GM20000 (cell line): ENCODE measurements at places on chromosomes 3 and 15.

GRCh38 chr3:134312072-134312872 is 61.6 kb upstream of the RYK start:
- DNase-seq, result peak; percentile 55

DNA sequence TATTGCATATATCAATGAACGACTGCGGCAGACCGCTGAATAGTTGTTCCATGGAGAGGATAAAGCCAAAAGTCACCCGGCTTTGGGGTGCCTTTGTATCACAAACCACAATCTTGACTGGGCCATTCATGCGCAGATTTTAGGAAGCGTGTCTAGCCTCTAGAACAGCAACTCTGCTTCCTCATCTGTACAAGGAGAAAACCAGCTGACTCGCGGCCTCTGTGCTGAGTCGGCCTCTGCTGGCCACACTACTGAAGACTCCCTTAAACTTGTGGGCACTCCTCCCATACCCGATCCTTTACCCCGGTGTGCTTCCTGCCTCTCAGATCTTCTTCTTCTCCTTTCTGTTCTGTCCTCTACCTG is 872 bp downstream of the DLEC1 start:
- peak; percentile 64 for DNase-seq

GRCh38 chr3:44974416-44974815 is 1.6 kb downstream of the ZDHHC3 start:
- DNase-seq, result no peak

GRCh38 chr15:42604894-42605744 is 29.7 kb downstream of the STARD9 start:
- peak; percentile 57 for DNase-seq

- peak; percentile 62 for DNase-seq
Observed at GRCh38 chr3:100103558-100104441, 10.5 kb downstream of the FILIP1L start.

DNA sequence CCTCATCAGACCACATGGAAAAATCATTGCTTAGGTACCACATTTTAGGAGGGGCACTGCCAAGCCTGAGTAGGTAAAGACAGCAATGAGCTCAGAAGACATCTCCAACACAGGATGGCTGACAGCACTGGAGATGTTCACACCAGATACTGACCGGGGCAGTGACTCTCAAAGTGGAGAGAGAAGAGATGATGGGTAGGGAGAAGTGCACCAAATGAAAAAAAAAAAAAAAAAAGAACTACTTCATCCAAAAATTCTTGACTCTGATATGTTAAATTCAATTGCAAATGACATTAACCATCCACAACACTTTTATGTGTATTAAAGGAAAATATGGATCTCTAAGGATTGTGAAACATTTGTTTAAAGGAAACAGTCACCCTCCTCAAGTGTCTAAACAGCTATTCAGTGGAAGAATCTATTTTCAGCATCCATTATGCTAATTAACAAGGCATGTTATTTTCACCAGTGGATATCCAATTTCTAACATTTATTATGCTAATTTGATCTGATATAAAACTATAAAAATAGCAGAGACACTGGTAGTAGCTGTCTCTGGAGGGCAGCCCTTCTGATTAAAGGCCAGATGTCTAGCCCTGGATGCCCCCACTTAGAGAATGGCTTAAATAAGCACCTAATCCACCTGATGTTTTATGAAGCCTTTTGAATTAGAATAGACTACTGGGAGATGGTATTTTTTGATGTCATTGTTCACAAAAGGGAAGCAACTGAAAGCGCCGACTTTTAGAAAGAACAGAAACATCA is 48.2 kb upstream of the VGLL4 start:
- DNase-seq, result no peak

- DNase-seq, result no peak
Observed at GRCh38 chr3:51610708-51611107, 60.3 kb upstream of the TEX264 start.

DNA sequence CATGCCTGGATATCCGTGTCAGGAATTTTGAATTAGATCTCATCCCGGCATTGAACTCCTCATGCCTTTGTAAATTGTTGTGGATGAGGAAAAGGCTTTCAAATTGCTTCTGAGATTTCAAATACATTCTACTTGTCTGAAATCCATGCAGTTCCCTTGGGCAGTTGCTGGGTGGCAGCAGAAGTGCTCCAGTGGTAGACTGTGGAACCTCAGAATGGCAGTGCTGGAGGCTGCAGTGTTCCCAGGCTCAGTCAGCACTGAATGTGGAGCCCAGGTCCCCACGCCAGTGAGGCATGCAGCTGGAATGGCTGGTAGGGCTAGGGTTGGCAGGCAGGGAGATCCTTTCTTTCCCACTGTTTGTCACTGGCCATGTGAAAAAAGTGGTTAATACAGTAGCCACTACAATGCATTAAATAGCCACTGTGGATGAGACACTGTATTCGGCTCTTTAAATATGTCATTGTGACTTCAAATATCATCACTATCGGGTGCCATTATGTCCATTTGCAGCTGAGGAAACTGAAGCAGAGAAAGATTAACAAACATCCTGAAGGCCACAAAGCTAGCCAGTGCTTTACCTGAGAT is 98.6 kb downstream of the TPRG1 start:
- DNase-seq, result peak; percentile 32

DNA sequence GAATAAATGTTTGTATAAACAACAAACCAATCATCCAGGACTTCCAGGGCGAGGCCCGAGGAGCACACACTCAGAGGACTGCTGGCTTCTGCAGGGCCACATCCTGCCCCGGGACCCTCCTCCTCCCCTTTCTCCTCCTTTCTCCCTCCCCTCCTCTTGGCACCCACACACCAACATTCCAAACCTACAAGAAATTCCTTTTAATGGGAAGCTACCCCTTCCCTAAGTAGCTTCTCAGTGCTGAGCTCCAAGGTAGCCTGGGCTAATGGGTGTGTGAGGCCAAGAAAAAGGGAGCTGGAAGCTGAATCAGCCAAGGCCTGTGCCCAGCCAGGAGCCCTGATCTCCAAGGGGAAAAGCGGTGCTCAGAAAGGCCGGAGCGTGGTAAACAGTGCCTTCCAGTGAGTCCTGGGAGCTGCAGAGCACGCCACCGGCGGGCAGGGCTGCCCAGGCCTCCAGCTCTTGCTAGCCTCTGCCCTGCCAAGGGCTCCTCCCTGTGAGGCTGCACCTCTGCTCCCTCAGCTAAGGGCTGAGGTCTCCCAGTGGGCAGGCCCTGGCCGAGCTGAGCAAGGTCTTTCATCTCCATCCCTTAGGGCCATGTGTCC is 3.9 kb downstream of the ITIH3 start:
- no peak for DNase-seq

- DNase-seq, result no peak
Observed at GRCh38 chr3:61450866-61451265, 110.5 kb upstream of the PTPRG start.

GRCh38 chr3:151452841-151453240 is 8.0 kb downstream of the IGSF10 start:
- DNase-seq, result no peak

GRCh38 chr3:192597506-192597905 is 129.8 kb downstream of the FGF12 start:
- no peak for DNase-seq

GRCh38 chr3:71582612-71583565 is 639 bp downstream of the FOXP1 start:
- peak; percentile 58 for DNase-seq

GRCh38 chr3:29335438-29335837 is 54.6 kb downstream of the RBMS3 start:
- DNase-seq, result no peak

- DNase-seq, result no peak
Observed at GRCh38 chr3:148460686-148461085, 237.0 kb upstream of the AGTR1 start.

- peak; percentile 74 for DNase-seq
Observed at GRCh38 chr3:123027292-123028232, at the start of gene SEMA5B. Gene SEMA5B (minus strand): TSS chr3:123027763. CDS start chr3:122961263, 66,500 bp downstream.

DNA sequence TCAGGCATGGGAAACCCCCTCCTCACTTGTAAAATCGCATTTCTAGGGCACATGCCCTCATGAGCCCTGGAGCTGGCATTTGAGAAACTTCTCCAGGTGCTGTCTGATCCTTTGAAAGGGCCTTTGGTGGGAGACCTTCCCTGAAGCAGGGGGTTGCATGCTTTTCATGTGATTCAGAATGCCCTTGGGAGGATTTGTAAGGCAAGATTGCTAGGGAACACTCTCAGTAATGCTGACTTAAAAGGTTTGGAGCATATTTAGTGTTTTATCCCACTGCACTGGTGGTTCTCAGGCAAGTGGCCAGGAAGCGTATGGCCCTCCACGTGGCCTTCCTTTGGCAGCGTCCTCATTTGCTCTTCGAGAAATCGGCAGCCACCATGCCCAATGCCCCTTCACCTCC is 164.1 kb downstream of the ARRDC4 start:
- no peak for DNase-seq

GRCh38 chr3:22734207-22734606 is 468.9 kb upstream of the UBE2E2 start:
- DNase-seq, result no peak

- no peak for DNase-seq
Observed at GRCh38 chr3:157109267-157110141, 50.4 kb downstream of the CCNL1 start.

- DNase-seq, result no peak
Observed at GRCh38 chr15:94059013-94059587, 172.3 kb upstream of the MCTP2 start.

DNA sequence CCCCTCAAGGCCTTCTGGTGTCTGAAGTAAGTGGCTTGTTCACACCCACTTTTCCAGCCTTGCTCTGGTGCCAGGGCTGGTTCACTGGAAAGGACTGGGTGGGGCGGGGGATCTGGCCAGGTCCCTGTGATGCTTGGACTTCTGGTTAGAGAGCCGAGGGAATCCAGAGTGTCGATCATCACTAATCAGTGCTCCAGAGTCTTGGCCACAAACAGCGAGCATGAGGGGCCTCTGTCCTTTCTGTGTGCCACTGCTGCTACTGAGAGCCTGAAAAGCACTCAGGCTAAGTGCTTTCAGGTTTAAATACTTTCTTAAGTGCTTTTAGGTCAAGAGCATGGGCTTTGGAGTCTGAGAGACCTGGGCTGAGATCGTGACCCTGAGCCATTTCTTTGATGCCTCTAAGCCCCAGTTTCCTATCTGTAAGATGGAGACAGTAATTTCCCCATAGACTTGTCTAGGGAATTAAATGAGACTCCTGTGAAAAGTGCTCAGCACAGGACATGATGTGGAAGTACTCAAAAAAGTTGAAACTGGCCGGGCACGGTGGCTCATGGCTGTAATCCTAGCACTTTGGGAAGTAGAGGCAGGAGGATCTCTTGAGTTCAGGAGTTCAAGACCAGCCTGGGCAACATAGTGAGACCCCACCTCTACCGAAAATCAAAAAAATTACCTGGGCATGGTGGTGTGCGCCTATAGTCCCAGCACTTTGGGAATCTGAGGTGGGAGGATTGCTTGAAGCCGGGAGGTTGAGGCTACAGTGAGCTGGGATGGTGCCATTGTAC is 53.8 kb upstream of the SEC22A start:
- DNase-seq, result no peak

- DNase-seq, result no peak
Observed at GRCh38 chr3:9316881-9317361, 45.9 kb upstream of the THUMPD3 start.

GRCh38 chr15:78797951-78798350 is 13.3 kb downstream of the ADAMTS7 start:
- DNase-seq, result no peak

- DNase-seq, result no peak
Observed at GRCh38 chr3:183897606-183898005, 12.9 kb upstream of the PARL start.

DNA sequence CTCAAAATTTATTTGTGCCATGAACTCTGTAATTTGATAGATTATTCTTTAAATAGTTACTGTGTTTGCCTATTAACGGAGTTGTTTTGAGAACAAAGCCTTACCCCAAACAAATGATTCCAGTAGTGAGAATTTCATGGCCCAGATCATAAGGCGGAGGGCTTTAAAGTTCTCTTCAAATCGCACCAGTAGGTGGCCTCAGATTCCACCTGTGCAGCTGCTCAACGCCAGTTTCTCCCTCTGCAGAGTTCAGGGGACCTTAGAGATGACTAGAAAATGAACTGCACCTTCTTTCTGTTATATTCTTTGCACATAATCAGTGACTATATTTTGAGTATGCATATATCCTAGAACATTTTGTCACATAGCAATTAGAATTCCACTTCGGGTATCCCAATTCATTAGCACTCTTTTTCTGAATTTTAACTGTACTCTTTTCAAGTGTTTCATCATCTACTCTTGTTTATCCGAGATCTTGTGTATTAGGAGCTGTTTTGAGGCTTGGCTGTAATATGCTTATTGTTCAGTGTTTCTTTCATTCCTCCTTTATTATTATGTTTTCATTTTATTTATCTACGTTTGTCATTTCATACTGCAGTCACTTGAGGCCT is 232.6 kb upstream of the CHRM5 start:
- peak; percentile 35 for DNase-seq

- no peak for DNase-seq
Observed at GRCh38 chr3:67484085-67484484, 170.3 kb downstream of the SUCLG2 start.

DNA sequence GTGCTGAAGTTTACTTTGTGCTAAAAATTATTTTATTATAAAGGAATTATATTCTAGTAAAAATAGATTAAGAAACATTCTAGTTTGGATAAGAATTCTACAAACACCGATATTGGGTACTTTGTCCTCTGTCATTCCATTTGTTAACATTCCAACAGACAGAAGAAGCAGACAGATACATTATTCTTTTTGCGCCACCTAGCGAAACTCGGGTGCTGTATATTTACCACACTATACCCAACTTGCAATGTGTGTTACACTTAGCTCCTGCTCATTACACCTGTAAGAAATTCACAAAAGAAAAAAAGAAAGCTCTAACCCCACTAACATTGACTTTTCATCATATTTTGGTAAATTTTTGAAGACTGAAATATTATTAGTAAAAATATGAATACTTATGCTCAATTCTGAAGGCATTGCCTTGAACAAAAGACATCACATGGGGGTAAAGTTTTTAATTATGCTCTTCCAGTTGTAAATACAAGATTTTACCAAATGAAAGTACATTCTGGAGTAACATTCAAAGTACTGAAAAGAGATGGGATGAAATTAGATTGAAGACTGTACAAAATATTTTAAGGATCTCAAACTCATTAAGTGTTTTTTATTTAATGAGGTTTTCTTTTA is 136.5 kb upstream of the MLF1 start:
- DNase-seq, result peak; percentile 17
